DMS 273 treated with DMSO at 0.1 percent for 48 hours (cell line): ENCODE measurements at places on chromosomes 3 and 15.

DNA sequence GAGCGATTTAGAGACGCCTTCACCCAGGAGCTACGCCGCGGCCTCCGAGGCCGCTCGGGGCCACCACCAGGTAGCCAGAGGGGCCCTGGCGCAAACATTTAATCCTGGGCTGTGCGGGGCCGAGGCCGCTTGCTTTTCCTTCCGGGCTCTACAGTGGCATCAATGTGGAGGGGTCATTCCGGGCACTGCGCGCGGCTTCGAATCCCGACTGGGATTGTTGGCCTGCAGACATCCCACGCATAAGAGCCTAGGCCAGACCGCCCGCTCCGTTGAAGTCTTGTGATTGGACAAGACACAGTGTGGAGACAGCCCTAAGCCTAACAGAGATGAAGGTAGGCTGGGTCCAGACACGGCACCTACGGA, 568 bp upstream of the NCBP2 start:
- no peak for DNase-seq

DNA sequence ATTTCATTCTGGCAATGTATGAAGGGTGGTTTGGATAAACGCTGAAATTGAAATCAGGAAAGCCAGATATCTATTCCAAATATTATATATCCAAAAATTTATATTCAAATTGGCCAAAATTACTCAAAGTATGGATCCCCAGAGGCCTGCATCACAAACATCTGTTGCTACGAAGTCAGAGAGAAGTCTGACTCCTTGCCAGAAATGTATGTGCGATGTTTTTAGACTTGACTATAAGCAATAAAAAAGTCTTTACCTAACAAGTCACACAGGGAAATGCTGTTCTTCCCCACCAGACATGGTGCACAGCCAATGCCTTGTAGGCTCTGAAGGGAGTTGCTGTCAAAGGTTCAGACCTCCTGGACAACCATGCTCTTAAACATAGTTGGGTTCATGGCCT, 533.1 kb downstream of the OTOL1 start:
- DNase-seq: no peak

GRCh38 chr3:119657887-119658702, 2.3 kb downstream of the POPDC2 start:
- DNase-seq: no peak

- DNase-seq: no peak
These were observed 80.9 kb upstream of the KLF13 start for GRCh38 chr15:31245756-31246155.

GRCh38 chr15:63380808-63381282, 801 bp downstream of the CA12 start:
- no peak for DNase-seq

DNA sequence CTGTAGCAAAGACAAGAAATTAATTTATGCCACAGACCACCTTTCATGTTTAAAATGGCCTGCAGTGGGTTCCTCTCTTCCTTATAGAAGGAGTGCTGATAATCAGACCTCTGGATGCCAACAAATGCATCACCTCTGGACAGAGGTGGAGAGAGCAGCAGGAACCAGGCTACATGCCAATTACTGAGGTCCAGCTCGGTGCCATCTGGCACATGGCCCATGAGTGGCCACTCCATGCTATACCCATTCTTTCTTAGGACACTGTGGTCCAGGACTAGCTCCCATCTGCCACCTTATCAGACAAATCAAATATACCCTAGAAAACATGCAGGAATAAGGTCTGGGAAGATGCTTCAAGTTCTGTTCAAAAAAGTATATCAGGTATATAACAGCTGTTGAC, 60.7 kb downstream of the TBC1D2B start:
- no peak for DNase-seq

GRCh38 chr3:8319935-8320634, 181.5 kb upstream of the LMCD1 start:
- DNase-seq: no peak

DNA sequence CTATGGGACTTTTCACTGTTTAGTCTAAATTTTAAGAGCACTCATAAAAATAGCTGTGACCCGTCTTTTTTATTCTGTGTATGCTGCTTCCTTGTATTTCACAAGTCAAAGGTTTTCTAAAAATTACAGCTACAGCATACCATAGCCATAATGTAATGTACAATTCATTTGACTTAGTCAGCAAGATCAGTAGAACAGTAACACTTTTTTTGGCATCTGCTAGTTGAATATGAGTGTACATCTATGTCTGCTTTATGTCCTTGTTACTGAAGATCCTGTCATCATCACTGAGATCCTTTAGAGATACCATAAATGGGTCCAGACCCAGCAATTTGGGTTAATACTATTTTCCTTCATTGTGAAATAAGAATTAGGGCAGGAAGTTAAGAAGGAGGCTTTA, 42.2 kb downstream of the CMSS1 start:
- no peak for DNase-seq

GRCh38 chr3:129282727-129283327, 4.2 kb downstream of the HMCES start:
- no peak for DNase-seq

- DNase-seq: no peak
These were observed 9.5 kb downstream of the SEC22C start for GRCh38 chr3:42572278-42572677.
